Activated CD4-positive, alpha-beta memory T cell treated with anti-CD3 and anti-CD28 coated beads, Interleukin-2, amount 10 ng/mL, durations not matched to agents 7 days and 5 days (primary cell): ENCODE measurements at places on chromosomes 3 and 15.

- H3K4me1 ChIP-seq = no peaks in the 10 kb centered on the region
- H3K36me3 ChIP-seq = no peaks in the 10 kb centered on the region
- H3K4me3 ChIP-seq = no peak overlapping the region
- peaks cover 20% of the 10 kb centered on the region for H3K27me3 ChIP-seq
Measured at GRCh38 chr3:124854009-124854408, 33.2 kb downstream of the ITGB5 start.

DNA sequence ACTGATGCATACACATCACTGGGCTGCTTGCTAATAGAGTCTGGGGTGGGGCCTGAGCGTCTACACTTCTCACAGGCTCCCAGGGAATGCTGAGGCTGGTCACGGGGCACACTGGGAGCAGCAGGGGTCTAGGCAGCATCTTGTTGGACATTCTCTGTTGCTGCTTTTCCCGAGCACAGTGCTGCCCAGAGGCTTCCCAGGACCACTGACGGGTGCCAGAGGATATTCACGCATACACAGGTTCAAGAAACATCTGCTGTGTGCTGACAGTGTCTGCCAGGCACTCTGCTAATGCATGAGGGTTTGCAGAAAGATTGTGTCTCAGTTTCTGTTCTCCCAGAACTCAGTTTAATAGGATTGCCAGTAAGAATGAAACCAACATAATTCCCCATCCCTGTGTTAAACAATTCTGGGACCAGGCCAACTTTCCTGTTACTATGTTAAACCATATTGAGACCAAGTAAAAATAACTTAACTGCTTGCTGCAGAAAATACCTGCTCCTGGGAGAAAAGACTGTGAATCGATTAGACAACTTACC is 23.9 kb upstream of the BCL2L10 start:
- no peak for DNase-seq
- no peak overlapping the region for H3K4me3 ChIP-seq
- no peak overlapping the region for H3K27ac ChIP-seq
- H3K27me3 ChIP-seq = no peaks in the 10 kb centered on the region

GRCh38 chr3:177056927-177057326 is 140.4 kb downstream of the TBL1XR1 start:
- no peak overlapping the region for H3K4me3 ChIP-seq
- H3K4me1 ChIP-seq = peaks cover 13% of the 10 kb centered on the region
- H3K27ac ChIP-seq = no peak overlapping the region
- no peak for DNase-seq

- no peaks in the 10 kb centered on the region for H3K36me3 ChIP-seq
- H3K27me3 ChIP-seq = no peaks in the 10 kb centered on the region
- H3K4me1 ChIP-seq = no peaks in the 10 kb centered on the region
- no peak overlapping the region for H3K4me3 ChIP-seq
- no peak for DNase-seq
Measured at GRCh38 chr15:95016511-95017229, 785.3 kb downstream of the MCTP2 start.

DNA sequence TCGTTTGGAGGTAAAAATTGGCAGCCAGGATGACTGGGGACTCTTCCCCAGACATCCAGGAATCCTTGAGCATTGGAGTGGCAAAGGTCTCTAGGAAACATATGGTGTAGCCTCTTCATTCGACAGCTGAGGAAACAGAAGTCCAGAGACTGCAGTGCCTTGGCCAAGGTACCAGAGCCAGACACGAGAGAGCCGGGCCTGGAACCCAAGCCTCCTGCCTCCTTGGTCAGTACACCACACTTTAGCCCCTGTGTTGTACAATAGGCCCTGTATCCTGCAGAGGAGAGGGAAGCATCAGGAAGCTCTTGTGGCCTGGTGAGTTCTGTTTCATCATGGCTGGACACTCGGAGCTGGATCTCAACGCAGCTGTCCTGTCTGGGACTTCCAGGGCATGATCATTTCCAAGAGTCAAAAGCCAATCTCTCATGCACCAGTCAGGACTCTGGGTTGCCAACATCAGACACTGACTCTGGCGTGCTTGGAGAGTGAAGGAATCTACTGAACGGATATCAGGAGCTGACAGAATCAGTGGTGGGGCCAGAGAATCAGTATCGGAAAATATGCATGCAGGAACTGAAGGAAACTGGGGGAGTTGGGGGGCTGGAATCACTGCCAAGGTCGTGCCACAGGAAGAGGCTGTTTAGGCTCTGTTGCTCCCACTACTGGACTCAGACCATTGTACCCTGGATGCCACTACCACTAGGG is 6.4 kb upstream of the MINAR1 start:
- no peak overlapping the region for H3K27ac ChIP-seq
- DNase-seq = no peak
- peaks cover 27% of the 10 kb centered on the region for H3K27me3 ChIP-seq
- peaks cover 1% of the 10 kb centered on the region for H3K4me1 ChIP-seq

DNA sequence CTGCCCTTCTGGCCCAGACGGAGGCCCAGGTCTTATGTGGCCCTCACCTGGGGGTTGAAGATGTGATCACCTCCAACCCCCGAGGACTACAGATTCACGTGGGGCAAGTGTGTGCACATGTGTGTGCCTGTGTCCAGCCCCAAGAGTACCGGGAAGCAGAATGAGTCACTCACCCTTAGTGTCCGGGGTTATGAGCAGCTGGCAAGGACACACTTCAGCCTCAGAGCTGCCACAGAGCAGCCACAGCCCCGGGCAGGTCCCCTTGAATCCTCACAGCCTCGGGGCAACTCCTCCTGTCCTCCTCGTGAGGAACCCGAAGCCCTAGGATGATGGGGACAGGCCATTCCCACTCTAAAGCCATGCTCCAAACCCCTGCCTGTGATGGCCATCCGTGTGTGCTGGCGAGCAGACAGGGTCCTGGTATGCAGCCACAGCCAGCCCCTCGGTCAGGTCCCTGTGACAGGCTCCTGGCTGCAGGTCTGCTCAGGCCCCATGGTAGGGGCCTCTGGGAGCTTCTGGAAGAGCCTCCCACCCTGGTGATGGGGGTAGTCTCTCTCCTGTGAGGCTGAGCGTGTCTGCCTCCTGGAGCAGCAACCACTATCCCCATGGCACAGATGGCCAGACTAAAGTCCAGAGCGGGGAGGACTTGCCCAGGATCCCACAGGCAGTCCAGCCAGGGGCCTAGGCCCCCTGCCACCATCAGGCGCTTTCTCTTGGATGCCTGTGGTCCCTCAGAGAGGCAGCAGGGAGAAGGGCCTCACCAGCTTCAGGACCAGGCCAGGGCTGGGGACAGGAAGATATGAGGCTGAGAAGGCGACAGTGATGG is 852 bp downstream of the STAB1 start:
- no peak for DNase-seq
- H3K4me1 ChIP-seq = peaks cover 3% of the 10 kb centered on the region
- H3K36me3 ChIP-seq = peaks cover 14% of the 10 kb centered on the region
- no peaks in the 10 kb centered on the region for H3K27me3 ChIP-seq

DNA sequence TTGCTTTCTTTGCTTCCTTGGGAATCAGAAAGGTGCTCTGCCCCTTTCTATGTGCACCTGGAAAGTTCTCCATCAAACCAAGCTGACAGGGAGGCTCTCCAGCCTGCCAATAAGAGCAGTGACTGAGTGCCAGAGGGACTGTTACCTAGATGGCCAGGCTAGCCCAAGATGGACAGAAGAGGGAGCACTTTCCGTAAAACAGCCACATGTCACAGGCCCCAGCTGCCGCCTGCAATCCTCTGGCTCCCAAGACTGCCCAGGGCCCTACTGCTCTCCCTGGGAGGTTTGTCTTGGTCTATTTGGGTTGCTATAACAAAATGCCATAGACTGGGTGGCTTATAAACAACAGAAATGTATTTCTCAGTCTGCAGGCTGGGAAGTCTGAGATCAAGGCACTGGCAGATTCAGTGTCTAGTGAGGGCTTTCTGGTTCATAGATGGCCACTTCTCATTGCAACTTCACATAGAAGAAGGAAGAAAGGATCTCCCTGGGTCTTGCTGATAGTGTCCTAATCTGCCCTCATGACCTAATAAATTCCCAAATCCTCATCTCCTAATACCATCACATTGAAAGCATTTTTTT is 72.3 kb downstream of the TAMM41 start:
- no peaks in the 10 kb centered on the region for H3K36me3 ChIP-seq
- no peak overlapping the region for H3K27ac ChIP-seq
- H3K4me1 ChIP-seq = peaks cover 24% of the 10 kb centered on the region

GRCh38 chr3:106006571-106006970 is 137.8 kb upstream of the CBLB start:
- no peak overlapping the region for H3K27ac ChIP-seq
- no peak for DNase-seq
- H3K36me3 ChIP-seq = peaks cover 15% of the 10 kb centered on the region
- no peak overlapping the region for H3K4me3 ChIP-seq
- peaks cover 31% of the 10 kb centered on the region for H3K4me1 ChIP-seq
